ENCODE measurements at places on chromosomes 12 and 14.

- no peak for DNase-seq
Measured at GRCh38 chr12:49954863-49955830, 4.6 kb downstream of the AQP2 start.

DNA sequence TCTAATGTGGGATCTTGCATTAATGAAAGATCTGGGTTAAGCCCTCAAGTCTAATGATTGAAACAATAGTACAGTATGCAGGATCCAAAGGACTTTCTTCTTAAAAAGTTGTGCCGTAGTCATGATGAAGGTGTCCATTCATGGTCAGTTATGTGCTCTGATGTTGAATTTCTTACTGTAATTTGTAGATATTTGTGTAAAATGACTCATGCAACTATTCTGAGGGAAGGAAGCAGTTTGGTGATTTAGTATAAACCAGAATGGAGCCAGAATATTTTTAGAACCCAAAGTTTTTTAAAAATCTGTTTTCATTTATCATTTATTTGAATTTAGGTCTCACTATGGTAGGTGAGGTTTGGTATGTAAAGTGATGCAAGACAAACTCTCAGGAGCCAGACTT lies 151.2 kb downstream of the AKAP6 start:
- DNase-seq = no peak

DNA sequence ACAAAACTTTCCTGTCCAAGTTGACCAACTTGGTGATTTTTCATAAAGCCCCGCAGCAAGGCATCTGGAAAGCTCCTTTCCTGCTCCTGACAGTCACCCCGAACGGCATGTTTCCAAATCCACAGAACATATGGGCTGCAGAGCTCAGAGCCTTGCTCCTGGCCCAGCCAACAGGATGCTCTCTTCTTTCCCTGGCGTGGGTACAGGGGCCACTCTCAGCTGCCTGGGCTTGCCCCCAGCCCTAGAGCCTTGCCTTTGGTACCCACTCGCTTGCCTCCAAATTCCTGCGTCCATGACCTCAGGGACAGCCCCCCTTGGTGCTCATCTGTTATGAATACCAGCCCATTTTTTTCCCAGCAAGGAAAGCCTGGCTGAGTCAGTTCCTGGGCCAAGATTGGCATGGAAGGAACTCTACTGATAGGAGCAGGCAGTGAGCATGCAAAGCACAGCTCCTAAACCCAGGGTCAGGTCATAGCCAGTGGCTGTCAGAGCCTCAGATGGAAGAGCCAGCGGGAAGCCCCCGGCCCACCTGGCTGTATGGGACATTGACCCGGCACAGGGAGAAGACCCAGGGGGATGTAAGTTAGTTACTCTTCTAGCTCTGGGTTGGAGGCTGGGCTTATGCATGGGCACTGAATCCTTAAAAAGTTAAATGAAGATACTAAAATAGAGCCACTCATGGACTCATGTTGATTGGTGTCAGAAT lies 105.3 kb upstream of the RTL1 start:
- no peak for DNase-seq

- DNase-seq = no peak
Measured at GRCh38 chr12:120936197-120936596, 32.0 kb upstream of the SPPL3 start.

DNA sequence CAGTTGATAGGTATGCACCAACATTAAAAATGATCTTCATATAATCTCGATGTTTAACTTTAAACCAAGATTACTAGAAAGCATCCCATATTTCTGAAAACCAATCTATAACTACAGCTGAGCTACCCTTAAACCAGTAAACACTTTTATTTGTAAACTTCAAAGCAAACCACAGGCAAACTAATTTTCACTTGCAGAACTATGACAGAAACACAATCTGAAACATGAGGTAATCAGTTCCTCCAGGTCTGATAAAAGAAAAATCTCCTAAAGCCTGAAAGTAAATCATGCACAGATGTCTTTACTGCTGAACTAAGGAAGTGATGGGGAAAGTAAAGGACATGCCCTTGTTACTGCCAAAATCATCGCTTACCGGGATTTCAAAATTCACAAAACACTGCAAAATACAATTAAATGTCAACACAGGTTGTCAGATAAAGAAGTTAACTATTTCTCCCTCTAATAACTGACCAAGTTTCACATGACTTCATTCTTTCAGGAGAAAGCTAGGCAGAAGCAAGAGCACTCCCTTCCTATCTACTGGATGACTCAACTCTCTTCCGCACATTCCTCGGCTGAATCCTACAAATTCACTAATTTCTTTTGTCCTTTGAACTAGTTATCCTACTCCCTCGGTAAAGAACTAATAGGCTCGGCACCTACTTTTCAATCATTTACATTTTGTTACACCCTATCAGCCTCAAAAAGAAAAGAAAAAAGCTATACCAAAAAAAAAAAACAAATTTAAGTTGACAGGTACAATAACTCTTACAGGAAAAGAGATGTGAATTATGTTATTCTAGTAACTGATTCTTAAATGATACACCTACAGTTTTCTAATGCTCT lies 1.4 kb downstream of the EEA1 start:
- peak; percentile 67 for DNase-seq

DNA sequence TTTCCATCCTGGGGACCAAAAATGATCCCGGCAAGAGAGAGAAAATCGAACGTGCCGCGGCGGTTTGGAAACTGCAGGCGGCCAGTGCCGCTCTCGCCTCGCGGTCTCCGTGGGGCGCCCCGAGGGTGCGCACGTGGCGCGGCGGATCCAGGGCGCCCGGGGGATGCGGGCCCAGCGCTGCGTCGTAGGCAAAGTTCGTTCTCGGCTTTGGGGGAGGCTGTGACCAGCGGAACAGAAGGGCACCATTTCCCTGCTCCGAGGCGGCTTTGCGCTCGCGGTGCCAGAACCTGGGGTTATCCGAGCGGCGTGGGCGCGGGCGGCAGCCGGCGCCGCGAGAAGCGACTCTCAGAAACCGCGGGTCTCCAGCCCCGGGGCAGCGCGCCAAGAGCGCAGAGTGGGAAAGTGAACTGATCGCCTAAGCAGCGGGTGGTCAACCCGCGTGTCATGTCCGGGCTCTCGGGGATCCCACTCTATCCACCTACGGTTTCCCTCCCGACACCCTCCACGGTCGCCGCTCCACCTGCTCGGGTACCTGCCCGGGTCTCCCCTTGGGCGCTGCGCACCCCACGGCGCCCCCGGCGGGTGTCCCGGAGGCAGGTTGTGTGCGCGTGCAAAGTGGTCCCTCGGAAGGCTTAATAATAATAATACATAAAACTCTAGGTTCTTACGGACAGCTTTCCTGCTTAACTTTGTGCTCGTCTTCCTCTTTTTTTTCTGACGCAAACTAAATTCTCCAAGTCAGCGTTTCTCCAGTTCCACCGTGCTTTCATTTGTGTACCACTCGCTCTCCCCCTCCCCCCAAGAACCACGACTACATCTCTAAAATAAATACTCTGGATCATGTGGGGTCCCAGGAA lies 1.2 kb downstream of the ESRRB start:
- no peak for DNase-seq

- DNase-seq = no peak
Measured at GRCh38 chr12:51009056-51009440, 17.1 kb downstream of the SLC11A2 start.

DNA sequence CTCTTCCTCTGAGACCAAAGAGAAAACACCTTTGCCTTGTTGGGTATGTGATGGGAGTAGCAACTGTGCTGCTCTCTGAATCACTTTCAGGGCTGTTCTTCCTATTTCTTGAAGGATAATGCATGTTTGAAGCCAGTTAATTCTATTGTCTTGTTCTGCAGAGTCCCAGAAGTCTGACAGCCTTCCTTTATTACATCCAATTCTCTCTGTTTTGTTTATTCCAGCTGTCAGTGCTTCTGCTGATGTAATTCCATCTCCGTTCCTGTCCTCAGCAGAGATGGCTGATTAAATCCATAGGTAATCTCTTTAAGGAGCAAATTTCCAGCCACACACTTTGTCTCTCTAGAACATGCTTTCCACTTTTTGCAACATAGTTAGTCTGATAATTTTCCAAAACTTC lies 59.7 kb downstream of the MGAT4C start:
- DNase-seq = no peak

GRCh38 chr12:33876618-33877017 lies 145.7 kb upstream of the ALG10 start:
- DNase-seq = no peak

DNA sequence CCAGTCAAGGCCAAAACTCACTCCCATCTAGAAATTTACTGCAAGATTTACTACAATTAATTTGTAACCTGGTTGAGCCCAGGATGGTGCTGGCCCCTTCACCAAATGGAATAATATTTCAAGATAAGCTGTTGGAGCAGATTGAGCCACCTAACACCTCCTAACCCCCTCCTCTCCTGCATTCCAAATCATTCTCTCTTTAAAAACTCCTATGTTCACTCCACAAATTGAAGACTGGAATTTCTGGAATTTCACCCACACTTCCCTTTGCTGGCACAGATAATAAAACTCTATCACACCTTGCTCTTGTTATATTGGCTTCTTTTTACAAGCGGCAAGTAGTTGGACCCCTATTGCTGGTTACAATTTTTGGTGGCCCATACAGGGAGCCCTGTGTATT lies 41.7 kb downstream of the MIS18BP1 start:
- no peak for DNase-seq

DNA sequence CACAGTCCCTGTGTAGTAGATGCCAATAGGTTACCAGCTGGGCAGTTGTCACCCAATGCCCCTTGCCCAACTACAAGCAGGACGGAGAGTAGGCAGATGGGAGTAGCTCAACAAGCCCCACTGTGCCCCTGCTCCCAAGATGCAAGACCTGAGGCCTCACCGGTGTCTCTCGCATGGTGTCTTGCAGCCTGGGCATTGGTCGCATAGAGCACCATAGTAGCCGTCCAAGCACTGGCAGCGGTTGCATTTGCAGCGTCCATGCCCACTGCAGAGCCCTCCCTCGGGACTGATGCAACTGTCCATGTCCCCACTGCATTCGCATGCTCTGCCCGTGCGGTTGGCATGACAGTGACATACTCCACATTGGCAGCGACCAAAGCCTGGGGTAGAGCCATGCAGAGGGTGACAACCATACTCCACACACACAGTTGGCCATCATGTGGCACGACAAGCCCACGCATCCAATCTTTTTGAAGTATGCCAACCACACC lies 11.9 kb upstream of the CSAD start:
- no peak for DNase-seq

DNA sequence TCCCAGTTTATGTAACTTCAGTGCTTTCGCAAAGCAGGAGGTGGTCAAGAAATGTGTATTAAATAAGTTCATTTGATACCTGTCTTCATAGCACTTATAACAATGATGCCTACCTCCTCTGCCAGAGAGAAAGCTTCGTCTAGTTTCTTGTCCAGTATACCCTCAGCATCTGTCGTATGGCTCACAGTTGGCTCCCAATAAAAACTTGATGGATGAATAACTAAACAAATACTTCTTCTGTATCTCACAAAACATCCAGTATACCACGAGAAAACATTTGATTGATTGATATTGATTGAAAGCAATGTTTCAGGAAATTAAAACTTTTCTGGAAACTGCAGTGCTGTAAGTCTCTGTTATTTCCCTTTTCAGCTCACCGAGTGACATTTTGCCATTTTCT lies 26.9 kb upstream of the PTGDR start:
- no peak for DNase-seq

- DNase-seq = no peak
Measured at GRCh38 chr12:116143909-116144308, 133.6 kb downstream of the MED13L start.
